ENCODE measurements at places on chromosomes 1 and 21.

DNA sequence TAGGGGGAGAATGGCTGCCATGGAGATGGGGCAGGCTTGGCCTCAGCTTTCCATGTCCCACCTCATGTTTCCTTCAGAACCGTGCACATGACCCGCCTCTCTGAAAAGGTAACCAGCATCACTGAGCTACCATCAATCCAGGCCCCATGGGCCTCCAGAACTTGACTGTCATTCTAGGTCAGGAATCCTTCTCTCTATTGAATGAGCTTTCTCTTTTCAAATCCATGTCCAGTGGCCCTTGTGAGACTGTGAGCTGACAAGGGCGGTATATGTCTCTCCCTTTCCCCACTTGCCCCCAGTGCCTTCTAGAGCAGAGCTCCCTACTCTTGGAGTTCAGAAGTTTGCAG lies 4.4 kb downstream of the CSRP1 start:
- no peak for DNase-seq

GRCh38 chr1:231799363-231799986 lies 172.9 kb downstream of the DISC1 start:
- DNase-seq = no peak

DNA sequence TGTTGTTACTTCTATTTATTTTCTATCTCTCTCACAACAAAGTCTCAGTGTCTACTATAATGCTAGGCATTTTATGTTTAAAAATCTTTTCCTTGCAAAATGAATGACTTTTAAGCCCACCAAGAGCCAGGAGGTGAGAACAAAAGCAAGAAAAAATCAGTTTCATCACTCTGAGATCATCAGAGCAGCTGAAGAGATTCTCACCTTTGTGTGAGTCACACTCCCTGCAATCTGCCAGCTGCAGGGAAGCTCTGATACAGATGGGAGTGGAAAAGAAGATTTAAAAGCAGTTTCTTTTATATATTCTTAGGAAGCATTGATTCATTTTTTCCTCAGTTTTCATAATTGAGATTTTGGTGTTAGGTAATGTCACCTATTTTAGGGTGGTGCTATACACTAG lies 107.6 kb downstream of the LHX9 start:
- no peak for DNase-seq

- no peak for DNase-seq
Observed at GRCh38 chr1:243850202-243850451, at the start of gene AKT3. TSS of gene AKT3 (minus strand) at chr1:243850243. CDS start at chr1:243843170, 7,073 bp downstream.

DNA sequence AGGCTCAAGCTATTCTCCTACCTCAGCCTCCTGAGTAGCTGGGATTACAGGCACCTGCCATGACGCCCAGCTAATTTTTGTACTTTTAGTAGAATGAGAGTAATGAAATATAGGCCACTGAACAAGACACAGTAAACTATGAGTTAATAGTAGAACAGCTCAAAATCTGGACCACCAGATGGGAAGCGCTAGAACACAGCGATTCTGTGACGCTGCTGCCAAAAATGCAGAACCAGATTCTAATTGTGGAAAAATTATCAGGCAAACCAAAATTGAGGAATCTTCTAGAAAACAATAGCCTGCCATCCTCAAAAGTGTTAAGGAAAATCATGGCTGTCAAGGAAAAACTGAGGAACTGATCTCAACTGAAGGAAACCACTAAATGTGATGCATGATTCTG lies 111.4 kb upstream of the TIAM1 start:
- DNase-seq = no peak

- DNase-seq = no peak
Observed at GRCh38 chr1:157040802-157041201, 4.7 kb downstream of the ARHGEF11 start.

DNA sequence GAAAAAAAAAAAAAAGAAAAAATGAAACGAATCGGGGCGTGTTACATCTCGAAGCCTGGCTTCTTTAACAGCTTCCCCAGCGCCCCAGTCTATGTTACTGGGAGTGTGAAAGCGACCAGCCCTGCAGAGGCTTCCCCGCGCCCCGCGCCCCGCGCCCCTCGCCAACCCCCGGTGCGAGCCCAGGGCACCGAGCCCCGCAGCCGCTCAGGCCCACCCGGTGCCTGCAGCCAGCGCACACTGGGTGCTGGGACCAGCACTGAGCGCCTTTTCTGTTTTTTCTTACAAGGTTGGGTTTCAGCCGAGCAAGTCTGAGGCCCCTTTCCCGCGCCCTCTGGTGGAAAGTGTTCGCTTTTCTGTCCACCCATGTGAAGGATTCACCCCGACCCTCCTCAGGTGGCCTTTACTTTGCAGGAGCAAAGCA lies 42.1 kb upstream of the ZNF496 start:
- DNase-seq = peak; percentile 53

DNA sequence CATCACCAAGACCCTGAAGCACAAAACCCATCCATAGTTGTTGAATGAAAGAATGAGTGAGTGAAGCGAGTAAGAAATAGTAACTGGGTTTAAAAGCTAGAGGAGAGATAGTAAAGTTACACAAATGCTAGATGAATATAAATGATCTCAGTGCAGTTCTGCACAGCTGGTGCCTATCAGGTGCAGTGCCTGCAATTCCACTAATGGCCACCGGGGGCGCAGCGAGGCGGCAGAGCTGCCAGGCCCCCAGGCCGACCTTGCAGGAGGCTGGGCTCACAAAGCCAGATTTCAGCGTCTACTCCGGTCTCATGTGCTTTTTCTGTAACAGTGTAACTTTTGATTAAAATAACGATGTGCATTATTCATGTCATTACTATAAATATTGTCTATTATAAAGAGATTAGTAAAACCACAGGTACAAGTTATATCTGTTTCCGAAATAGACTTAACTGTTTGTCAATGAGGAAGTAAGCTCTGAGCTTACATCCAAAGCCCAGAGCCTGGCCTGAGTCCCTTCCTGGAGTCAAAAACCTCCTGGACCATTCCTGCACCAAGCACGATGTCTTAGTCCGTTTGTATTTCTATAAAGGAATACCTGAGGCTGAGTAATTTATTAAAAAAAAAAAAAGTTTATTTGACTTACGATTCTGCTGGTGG lies 477.6 kb downstream of the NPHP4 start:
- peak; percentile 40 for DNase-seq

GRCh38 chr1:117173691-117174090 lies 37.0 kb downstream of the VTCN1 start:
- DNase-seq = no peak

DNA sequence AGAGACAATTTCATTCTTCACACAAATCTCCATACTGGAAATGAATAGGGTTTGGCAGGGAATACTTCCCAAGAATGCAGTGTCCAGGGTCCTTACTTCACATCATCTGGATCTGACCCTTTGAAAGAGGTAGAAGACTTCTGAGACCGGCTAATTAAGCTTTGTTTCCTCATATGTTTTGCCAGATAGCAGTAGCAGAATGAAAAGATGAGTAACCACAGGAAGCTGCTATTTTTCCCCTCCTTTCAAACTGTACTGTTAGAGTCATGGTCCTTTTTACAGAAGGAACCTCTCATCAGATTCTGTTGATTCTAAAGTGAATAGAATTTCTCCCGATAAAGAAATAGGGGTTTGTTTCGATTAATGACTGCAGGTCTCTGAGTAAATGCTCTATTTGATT lies 1.4 kb upstream of the OLFML3 start:
- no peak for DNase-seq

DNA sequence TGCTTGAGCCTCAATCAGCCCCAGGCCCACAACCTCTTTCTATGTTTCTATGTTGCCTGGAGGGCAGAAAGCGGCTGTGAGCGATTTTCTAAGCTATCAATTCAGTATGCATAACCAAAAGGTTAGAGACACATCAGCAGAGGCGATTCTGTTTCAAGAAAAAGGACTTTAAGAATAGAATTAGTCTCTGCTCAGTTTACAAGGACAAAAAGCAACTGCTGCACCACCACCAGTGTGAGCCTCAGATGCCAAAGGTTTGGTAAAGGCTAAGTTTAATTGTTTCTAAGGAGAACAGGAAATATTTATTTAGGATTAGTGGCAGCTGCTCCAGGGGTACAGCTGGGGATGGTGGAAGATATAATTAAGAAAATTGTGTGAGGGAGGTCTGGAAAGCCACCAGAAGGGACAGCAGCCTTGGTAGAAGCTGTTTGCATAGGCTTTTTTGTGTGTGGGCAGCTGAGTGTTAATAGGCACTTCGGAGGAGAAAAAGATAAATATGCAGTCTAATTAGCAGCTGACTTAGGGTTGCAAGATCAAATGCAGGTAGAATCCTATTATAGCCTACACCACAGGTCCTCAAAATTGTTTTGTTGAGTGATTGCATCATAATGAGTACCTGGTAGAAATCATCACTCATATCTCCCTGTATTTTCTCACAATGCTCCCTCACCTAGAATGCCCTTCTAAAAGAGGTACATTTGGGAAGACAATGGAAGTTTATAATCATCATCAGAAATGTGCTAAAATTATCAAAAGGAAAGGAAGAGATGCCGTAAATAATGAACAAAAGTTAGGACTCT lies 35.8 kb downstream of the ZC3H11B start:
- DNase-seq = no peak

DNA sequence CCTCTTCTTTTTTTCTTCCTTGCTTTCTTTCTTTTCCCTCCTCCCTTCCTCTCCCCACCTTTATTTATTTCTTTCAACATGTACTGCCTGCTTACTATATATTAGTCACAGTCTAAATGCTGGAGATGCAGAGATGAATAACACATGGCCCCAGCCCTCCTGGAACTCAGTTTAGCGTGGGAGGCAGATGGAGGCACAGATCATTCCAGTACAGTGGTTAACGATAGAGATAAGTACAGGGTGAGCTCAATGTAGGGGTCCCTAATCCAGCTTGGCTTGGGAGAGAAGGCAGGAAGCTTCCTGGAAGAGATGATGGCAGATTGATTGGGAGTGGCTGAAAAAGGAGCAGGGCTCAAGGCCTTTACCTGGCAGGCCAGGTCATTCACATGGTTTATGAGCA lies 55.6 kb upstream of the PPP2R5A start:
- no peak for DNase-seq

- DNase-seq = no peak
Observed at GRCh38 chr1:77614037-77614436, 68.4 kb downstream of the ZZZ3 start.

DNA sequence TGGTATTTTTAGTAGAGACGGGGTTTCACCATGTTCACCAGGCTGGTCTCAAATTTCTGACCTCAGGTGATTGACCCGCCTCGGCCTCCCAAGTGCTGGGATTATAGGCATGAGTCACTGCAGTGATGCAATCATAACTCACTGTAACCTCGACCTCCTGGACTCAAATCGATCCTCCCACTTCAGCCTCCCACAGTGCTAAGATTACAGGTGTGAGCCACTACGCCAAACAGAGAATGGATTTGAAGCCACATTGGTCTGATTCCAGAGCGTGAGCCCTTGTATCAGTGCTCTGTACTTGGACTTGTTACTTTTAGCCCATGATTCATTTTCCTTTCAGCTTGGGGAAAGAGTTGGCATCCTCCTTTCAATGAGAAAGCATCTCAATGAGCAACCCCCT lies 14.9 kb upstream of the ZNF683 start:
- no peak for DNase-seq

- DNase-seq = no peak
Observed at GRCh38 chr1:155077346-155077745, 1.3 kb upstream of the EFNA3 start.

DNA sequence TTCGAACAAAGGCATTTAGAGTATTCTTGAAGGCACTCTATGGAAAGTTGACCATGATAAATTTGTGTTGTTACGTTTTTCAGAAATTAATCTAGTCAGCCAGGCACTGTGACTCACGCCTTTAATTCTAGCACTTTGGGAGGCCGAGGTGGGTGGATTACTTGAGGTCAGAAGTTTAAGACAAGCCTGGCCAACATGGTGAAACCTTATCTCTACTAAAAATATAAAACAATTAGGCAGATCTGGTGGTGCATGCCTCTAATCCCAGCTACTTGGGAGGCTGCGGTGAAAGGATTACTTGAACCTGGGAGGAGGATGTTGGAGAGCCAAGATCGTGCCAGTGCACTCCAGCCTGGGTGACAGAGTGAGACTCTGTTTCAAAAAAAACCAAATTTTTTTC lies 130.6 kb upstream of the BRINP3 start:
- no peak for DNase-seq

DNA sequence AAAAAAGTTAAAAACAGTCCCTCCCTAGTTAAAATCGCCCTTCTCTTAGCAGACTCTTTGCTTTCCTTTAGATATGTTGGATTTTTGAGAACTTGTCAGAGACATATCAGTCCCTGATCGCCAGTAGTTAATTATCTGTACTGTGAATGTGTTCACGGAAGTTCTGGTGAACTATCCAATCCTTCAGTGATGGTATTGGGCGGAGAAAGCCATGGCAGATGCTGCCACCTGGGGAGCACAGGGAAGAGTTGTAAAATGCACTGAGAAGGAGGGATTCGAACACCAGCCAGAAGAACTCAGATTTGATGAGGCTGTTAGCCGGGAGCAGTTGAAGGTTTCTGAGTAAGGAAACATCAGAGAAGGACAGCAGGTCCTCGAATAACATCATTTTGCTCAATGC lies 17.5 kb upstream of the KIF14 start:
- no peak for DNase-seq

- DNase-seq = no peak
Observed at GRCh38 chr1:162175379-162176081, 106.0 kb downstream of the NOS1AP start.

DNA sequence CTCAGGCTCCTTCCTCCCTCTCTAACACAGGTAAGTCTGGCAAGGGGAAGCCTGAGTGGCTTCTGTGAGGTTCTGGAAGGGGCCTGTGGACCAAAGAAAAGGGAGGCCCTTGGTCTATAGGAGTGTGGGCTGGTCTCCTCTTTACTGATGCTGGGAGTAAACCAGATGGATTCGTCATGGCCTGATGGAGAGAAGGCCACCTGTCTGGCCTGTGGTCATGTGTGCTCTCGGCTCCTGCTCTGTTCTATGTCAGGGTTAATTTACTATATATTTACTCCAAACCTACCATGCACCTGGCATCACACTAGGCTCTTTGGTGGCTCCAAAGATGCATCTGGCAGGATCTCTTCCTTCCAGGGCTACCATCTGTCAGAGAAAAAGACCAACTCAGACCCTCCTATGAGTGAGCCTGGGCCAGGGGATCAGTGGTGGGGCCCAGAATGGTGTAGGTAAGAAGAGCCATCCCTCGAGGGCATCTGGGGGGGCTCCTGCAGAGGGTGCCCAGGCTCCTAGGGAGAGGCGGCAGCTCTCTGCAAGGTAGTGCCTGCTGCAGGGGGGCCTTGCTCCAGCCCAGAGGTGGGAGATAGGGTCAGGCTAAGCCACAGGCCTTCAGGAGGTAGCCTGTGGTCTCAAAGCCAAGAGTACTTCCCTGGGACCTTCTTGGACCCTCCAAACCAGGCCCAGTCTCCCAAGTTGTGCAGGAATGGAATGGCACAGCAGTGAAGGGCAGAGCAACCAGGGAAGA lies 68.2 kb upstream of the SELENON start:
- no peak for DNase-seq

- DNase-seq = no peak
Observed at GRCh38 chr1:56780826-56781225, 38.4 kb downstream of the FYB2 start.

DNA sequence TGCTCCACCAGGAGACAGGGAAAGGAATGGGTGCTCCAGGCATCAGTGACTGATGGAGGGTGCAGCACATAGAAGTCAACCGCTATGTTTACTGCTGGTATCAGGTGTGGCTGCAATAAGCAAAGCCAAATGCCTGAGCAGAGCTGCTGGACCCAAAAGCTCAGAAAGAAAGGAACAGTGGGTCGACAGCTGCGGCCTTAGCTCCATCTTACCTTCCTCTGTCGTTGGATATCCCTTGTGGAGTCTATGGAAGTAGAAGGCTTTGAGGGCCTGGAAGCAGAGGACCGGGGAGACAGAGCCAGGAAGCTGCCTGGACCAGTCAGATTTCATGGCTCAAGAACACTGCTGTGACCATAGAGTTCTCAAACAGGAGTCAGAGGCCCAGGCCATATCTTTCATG lies 45.3 kb downstream of the RIMS3 start:
- DNase-seq = no peak

Measured in GM06990 (cell line).